ENCODE measurements at places on chromosomes 7 and 10. TPM values are rescaled to one million over a fixed set of nuclear protein-coding genes. Genes with fewer than 3 reads are reported as not detected.

DNA sequence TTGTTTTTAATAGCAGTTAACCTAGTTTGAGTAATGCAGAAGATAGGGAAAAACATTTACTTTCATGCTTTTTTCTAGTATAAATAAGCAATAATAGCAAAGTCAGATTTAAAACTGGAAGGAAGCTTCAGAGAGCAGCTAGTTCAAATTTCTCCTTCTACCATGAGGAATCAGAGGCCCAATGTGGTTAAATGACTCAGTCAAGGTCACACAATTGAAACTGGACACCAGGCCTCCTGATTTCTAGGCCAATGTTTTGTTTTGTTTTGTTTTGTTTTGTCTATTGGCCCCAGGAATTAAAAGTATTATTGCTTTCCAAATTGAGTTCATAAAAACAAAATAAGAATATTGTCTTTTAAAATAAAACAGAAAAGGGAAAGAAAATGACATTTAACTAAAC, 122.3 kb downstream of the TRIL start:
- DNase-seq, result no peak

DNA sequence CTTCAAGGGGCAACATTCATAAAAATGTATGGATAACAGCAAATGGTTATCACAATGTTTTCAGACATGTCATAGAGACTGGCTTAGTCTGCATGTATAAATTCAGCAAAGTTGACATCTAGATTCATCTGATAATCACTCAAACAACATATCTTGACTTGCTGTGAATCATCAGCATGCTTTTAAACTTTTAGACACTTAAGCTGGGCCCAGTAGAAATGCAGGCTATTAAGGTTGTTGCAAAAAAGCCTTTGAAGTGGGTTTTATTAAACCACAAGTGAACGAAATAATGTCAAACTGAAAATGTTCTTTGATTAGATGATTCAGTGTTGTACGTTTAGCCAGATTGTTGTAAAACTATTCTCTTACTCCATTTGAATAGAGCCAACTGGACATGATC, 759.6 kb downstream of the NXPH1 start:
- DNase-seq, result no peak

DNA sequence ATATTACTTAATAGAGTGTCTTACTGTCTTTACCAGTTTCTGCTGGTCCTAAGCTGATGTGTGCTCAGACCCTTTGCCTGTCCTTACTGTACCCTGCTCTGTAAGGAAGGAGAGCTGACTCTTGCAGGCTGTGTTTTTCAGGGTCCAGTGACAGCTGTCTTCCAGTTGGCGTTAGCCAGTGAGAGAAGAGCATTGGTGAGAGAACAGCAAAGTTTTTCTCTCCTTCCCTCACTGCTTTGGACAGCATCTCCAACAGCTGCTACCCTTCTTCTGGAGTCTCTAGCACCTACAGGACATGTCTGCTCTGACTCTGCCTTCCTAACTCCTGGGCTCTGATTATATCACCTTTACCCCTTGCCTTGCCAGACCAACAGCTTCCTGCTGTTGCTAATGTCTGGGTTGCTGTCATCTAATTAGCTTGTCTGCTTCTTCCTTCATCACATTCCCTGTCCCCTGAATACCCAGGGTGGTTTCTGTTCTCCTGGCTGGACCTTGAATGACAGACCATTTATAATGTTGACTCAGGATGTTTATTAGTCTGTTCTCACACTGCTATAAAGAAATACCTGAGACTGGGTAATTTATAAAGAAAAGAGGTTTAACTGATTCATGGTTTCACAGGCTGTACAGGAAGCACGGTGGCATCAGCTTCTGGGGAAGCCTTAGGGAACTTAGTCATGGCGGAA, 23.5 kb upstream of the PANK1 start:
- no peak for DNase-seq

GRCh38 chr10:29370097-29371092, 81.5 kb downstream of the LYZL1 start:
- no peak for DNase-seq

- DNase-seq, result no peak
Measured at GRCh38 chr7:47950714-47951113, 2.4 kb upstream of the PKD1L1 start.

DNA sequence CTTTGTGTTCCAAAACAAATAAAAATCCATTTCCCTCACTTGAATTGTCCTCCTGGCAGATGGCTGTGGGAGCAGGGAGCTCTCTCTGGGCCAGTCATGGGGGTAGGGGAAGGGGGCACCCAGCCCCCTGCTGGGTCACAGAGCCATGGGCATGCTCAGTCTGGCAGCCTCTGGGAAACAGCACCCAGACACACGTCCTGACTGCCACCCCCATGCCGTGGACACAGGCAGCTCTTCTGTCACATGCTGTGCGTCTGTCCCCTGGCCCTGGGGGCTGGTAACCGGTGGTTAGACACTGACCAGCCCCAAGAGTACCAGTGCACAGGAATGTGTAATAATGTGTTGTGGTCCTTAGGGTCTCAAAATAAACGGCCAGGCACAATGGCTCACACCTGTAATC, 47.0 kb downstream of the RASGEF1A start:
- peak; percentile 31 for DNase-seq

GRCh38 chr7:47290867-47291266, 291.0 kb downstream of the TNS3 start:
- DNase-seq, result no peak

GRCh38 chr10:117363028-117363427, 12.2 kb downstream of the PDZD8 start:
- no peak for DNase-seq

GRCh38 chr10:88986549-88987242, 3.9 kb upstream of the FAS start:
- no peak for DNase-seq

DNA sequence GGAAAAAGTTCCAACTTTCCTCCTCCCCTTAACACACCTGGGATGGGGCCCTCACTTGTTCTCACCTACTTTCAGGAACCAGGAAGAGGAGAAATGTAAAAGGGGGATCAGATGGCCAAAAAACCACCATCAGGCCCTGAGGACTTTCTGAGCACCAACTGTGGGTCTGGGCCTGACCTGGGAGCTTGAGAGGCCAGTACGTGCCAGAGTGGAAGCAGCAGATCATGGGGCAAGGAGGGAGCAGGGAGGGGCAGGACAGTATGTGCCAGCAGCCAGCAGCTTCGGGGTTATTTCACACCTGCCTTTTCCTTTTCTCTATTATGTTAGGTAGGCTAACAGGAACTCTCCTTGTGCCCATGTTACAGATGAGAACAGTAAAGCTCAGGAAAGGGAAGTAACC, 118.8 kb upstream of the UNC5B start:
- DNase-seq, result no peak

DNA sequence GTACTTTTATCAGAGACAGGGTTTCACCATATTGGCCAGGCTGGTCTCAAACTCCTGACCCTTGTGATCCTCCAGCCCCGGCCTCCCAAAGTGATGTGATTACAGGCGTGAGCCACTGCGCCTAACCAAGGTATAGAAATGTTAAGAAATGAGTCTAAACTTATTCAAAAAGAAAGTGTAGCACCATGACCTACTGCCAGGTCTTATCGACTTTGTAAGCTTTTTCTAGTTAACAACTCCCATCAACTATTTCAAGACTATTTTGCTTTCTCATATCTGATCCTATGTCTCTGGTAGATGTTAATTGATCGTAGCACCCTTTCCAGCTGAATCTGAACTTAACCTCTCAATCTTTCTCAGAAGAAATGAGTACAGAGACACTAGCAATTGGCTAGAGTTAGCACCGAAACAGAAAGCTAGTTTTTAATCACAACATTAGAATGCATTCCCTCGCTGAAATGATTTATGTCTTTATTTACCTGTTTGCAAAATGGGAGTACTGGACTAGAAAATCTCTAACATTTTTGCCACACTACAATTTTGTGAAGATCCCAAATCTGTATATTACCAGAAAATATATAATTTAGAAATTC, 114.0 kb upstream of the HGF start:
- no peak for DNase-seq

- no peak for DNase-seq
Measured at GRCh38 chr7:142508251-142508650, 241.0 kb upstream of the PRSS1 start.

- no peak for DNase-seq
Measured at GRCh38 chr7:24127930-24128329, 156.1 kb upstream of the NPY start.

GRCh38 chr7:40401406-40401805, 266.6 kb downstream of the SUGCT start:
- DNase-seq, result no peak

- DNase-seq, result no peak
Measured at GRCh38 chr10:123245264-123245663, 91.1 kb downstream of the BUB3 start.

- no peak for DNase-seq
Measured at GRCh38 chr7:126792521-126792920, 460.2 kb downstream of the GRM8 start.

GRCh38 chr7:82428186-82428961, 15.2 kb downstream of the CACNA2D1 start:
- no peak for DNase-seq

GRCh38 chr10:33137356-33138005, 179.5 kb upstream of the ITGB1 start:
- no peak for DNase-seq

- no peak for DNase-seq
Measured at GRCh38 chr7:135716677-135717238, 11.2 kb downstream of the SLC13A4 start.

GRCh38 chr7:132135746-132136385, 440.4 kb downstream of the PLXNA4 start:
- no peak for DNase-seq

DNA sequence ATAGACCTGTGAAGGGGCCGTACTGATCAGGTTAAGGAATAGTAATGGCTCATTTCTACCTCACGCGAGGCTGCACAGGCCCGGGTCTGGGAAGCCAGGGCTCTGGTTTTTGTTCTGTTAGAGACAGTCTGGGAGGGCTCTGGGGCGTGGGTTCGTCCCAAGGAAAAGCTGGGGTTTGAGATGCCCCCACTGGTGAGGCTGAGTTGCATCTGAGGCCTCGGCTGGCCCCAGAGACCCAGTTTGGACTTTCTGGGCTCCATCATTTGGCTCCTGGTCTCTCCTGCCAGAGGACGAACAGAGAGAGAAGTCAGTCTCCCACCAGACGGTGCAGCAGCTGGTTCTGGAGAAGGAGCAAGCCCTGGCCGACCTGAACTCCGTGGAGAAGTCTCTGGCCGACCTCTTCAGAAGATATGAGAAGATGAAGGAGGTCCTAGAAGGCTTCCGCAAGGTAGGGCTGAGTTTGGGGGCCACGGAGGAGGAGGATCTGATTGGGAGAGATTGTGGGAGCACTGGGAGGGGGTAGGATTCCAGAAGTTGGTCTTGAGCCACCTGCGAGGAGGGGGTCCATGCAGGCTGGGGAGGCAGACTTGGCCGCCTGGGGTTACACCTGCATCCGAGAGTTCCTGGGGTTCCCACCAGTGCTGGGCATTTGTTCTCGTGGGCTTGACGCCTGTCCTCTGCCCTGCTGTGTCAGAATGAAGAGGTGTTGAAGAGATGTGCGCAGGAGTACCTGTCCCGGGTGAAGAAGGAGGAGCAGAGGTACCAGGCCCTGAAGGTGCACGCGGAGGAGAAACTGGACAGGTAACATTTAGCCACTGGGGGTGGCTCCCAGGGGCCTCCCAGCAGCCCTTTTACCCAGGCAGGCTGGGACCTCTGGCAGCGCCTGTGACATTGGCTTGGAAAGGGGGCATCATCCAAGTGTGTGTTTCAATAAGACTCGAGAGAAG, 22.5 kb upstream of the BTBD16 start:
- DNase-seq, result no peak

- DNase-seq, result no peak
Measured at GRCh38 chr7:139777133-139777891, 486 bp downstream of the HIPK2 start.

- DNase-seq, result no peak
Measured at GRCh38 chr7:4461531-4461930, 220.6 kb upstream of the FOXK1 start.

GRCh38 chr7:11650500-11650899, 181.5 kb downstream of the THSD7A start:
- no peak for DNase-seq

DNA sequence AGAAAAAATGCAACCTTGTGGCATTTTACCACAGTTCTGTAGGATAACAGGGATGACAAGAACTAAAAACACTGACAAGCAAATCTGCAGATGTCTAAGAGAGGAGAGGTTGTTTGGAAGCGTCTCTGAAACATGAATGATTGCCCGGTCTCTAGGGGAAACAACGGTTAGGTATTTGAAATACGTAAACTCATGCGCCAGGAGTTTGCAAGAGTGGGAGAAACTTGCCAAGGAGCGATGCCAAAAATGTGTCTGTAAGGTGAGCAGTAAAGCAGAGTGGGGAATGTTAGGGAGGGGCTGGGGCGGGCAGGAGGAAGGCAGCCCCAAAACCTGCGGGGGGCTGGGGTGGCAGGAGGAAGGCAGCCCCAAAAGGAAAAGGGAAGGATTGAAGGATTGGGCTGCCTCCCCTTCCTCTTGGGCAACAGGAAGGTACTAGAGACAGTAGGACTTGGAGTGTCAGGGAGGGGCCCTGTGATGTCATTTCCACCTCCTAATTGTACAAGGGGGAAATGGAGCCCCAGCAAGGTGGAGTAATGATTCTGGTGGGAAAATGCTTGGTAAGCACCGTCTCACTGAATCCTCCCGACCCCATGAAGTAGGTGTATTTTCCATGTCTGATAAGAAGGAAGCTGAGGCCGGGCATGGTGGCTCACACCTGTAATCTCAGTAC, 33.2 kb upstream of the PLEKHA1 start:
- no peak for DNase-seq

NRG3 gene
- 1.1 TPM for total RNA-seq

SLC13A1 gene
- not detected for total RNA-seq

SEMA3C gene
- 105 TPM for total RNA-seq

ARHGAP12 gene
- total RNA-seq, result 39.5 TPM

POU6F2 gene
- not detected for total RNA-seq

WDR86 gene
- total RNA-seq, result 2.8 TPM

BUD23 gene
- total RNA-seq, result 55.8 TPM

HOXA9 gene
- total RNA-seq, result 44.3 TPM

SFTPA2 gene
- not detected for total RNA-seq

TIMM23 gene
- total RNA-seq, result 35.3 TPM
